D721Med (cell line): ENCODE measurements at places on chromosomes 6 and 20.

DNA sequence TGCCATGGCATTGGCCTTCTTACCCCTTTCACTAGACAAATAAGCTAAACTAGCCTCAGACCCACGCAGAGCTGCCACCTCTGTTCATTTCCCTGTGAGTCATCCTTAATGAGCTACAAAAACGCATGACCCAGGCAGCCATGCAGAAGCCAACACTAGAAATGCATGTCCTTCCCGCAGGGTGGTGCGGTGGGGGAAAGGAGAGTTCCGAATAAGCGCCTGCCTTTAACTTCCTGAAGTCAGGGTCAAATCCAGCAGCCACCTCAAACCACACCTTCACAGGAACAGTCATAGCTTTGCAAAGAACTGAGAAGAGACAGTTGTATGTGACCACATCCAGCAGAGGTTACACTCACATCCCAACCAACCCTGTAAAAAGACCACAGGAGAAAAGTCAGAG lies 40.4 kb downstream of the IRF4 start:
- no peak for DNase-seq

DNA sequence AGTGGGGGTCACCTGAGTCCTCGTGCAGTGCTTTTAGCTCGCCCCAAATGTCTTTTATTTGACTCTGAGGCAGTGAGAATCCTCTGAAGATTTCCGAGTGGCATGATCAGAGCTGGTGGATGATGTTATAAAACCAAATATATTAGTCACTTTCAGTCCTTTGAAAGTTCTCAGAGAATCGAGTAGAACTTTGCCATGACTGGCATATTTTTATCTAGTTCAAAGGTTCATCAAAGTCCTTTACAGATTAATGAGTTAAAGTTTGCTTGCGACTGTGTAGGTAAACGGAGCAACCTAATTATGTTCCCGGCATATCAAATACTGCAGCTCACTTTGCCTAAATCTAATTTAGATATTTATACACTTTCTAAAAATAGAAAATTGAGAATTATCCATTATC lies 498.5 kb upstream of the NOX3 start:
- DNase-seq = no peak

DNA sequence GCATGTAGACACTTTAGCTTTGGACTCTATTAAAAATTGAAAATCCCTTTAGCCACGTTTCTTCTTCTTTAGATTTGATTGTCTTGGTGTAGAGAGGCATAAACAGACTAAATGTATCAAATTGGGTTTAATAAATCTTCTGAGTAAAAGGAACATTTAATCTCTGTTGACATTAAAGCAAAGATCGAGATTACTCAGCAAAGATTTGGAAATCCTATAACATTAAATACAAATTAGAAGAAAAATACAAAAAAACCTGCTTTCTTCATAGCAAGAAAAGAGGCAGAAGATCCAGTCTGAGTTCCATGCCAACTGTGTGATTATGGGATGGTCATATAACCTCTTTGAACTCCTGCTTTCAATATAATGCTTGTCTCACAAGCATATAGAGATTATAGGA lies 172.3 kb downstream of the GJA1 start:
- DNase-seq = no peak

DNA sequence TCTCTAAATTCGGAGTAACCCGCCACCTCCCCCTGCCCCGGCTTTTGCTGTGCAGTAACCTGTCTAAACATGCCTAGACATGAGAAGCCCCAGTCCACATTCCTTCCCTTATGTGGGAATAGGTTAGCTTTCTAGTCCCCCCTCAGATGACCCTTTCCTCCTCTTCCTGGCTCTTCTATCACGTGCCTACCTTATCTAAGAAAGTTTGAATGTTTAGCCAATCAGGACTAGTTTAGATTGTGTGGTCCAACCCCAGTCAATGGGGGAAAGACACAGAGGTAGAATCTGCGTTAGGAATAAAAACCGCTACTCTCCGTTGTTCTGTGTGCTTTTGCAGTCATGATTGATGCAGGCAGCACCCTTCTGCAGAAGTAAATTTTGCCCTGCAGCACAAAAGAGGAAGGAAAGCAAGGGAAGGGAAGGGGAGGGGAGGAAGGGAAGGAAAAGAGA lies 69.0 kb upstream of the CD93 start:
- DNase-seq = no peak

DNA sequence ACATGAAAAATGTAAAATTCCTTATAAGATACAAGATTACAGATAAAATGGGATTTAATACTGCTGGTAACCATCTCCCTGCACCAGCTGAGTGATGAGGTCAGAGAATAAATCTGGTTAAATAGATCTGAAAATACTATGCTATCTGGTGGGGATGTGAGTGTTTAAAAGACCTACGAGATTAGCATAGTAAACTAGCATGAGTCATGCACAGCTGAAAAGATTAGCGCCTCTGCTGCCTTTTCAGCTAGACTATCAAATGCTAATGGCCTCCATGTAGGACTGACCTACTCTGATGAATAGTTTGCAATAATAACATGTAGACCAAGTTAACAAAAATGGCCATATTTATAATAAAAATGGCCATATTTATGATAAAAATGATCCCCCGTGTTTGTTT lies 553.3 kb downstream of the C6orf118 start:
- no peak for DNase-seq

GRCh38 chr6:29980511-29980910 lies 38.2 kb downstream of the HLA-A start:
- no peak for DNase-seq

DNA sequence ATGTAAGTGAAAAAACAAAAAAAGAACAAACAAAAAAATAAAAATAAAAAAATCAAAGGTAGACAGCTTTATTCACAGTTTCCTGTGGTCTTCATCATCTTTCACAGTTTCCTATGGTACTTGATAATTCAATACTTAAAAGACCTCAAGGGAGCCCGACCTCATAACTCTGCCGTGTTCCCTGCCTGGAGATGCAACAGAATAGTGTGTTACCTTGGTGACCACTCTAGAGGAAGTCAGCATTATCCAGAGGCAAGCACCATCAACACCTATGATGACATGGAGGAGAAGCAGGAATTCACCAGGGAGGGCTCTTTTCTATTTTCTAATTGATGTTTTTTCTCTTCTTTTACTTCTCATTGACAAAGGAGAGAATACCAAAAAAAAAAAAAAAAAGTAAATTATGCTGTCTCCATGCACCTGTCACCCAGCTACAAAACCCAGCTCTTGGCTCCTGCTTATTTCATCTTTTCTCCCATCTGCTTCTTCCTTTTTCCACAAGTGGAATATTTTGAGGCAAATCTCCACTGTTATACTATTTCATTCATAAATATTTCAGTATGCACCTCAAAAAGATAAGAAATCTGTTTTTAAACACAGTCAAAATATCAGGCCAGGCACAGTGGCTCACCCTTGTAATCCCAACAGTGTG lies 95.8 kb upstream of the STXBP5 start:
- DNase-seq = no peak

DNA sequence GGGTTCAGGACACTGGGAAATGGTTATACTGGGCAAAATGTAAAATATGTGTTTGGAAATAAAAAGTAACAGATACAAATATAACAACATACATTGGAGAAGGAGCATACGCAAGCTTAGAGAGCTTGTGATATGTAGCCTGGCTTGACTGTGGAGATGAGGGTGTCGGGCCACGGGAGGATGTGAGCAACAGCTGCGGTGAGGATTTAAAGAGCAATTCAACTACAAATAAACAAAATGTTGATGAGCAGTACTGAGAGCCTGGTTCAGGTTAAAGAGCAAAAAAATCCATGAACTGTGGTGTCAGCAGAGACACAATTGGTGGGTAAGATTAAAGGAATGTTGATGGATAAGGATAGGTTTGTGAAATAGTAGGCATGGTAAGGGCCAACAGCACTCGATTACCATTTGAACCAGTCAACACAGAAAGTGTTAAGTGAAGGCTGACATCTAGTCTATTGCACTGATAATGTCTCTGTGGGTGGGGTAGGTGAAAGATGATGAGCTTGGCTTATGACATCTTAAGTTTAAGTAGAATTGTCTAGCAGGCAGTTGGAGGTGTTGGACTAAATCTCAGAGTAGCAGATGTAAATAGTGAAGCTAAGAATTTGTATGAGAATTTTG lies 723.2 kb downstream of the EPM2A start:
- DNase-seq = no peak

DNA sequence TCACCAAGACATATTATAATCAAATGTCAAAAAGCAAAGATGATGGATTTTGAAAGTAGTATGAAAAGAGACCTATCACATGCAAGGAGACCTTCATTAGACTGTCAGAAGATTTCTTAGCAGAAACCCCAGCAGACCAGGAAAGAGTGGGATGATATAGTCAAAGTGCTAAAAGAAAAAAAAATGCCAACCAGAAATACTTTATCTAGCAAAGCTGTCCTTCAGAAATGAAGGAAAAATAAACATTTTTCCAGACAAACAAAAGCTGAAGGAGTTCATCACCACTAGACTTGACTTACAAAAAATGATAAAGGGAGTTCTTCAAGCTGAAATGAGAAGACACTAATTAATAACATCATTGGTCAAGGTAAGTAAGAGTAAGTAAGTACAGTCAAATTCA lies 251.2 kb upstream of the SASH1 start:
- no peak for DNase-seq

DNA sequence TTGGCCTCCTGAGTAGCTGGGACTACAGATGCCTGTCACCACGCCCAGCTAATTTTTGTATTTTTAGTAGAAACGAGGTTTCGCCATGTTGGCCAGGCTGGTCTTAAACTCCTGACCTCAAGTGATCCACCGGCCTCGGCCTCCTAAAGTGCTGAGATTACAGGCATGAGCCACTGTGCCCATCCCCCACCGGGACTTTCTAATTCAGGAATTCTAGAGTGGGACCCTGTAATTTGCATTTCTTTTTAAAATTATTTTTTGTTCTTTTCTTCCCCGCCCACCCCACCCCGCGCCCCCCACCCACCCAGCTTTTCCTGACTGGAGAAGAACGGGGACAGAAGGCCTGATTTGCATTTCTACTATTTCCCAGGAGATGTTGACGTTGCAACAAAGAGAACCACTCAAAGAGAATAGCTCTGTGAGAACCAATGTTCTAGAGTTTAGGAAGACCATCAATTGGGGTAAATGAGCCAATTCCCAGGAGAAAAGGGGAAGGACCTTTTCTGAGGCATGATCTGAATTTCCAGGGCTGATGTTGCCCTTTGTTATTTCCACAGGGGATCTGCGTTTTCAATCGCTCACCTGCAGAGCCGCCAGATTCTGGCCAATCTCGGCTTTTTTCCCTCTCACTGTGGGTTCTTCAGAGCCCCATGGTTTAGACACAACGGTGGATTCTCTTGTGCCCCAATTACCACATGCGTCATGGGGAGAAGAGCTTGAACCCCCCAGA lies 33.2 kb upstream of the TFAP2C start:
- DNase-seq = no peak

- no peak for DNase-seq
These were observed 104.5 kb upstream of the RNF24 start for GRCh38 chr20:4119854-4120209.

DNA sequence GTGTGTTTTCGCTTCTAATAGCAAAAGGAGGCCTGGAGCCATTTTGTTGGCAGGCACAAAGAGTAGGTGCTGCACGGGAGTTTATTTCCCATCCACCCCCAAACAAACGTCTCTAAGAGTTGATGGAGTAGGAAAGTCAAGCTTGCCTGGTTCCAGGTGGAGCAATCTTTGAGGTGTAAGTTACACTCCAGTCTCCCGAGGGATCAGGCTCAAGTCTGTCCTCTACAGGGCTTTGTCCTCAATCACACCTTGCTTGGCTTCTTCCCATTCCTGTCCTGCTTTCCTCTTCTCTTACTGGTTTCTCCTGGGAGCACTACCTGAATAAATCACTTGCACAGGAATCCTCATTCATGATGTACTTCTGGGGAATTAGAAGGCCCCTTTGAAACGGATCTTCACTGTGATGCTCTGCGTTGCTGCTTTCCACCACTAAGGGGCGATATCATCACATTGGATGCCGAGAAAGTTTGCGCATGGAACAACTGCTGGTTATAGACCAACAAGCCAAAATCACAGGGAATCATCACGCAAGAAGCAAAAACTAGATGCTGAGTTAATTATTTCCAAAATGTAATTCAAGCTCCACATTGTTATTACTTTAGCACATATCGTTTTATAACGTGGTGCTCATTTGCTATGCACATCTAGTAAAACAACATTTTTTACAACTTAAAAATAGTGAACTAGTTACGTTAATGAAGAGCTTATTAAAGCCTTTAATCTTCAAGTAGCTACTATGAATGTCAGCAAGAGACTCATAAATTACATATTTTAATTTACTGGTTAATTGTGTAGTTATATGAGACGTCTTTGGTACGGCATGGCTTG lies 156.8 kb downstream of the DNAH8 start:
- DNase-seq = no peak

DNA sequence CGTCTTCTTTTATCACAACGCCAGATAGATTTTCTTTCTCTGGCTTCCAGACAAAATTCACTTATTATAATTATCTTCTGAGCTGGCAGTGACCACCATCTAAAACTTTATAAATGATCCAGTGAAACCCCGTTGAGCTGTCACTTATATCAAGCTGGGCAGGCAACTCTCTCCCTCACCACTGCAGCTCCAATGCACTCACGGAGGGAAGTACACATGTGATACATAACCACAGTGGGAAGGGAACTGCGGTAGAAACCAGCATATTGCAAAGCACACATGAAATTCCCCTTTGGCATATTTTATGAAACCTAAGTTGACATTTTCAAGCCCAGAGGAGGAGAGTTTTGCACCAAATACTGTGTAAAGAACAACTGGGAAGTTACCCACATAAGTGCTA lies 536.9 kb downstream of the HACE1 start:
- DNase-seq = no peak

GRCh38 chr6:128208078-128208477 lies 307.2 kb upstream of the THEMIS start:
- no peak for DNase-seq

GRCh38 chr6:158539413-158539812 lies 20.5 kb upstream of the TMEM181 start:
- no peak for DNase-seq

GRCh38 chr6:1912731-1913130 lies 303.0 kb downstream of the FOXC1 start:
- no peak for DNase-seq

- DNase-seq = no peak
These were observed 174.3 kb upstream of the TNFAIP3 start for GRCh38 chr6:137692806-137693205.
